ENCODE measurements at places on chromosomes 6 and 20.

- DNase-seq, result no peak
These were observed 112.2 kb downstream of the DTNBP1 start for GRCh38 chr6:15550546-15551123.

GRCh38 chr6:30020626-30021025, 40.4 kb upstream of the POLR1H start:
- no peak for DNase-seq

DNA sequence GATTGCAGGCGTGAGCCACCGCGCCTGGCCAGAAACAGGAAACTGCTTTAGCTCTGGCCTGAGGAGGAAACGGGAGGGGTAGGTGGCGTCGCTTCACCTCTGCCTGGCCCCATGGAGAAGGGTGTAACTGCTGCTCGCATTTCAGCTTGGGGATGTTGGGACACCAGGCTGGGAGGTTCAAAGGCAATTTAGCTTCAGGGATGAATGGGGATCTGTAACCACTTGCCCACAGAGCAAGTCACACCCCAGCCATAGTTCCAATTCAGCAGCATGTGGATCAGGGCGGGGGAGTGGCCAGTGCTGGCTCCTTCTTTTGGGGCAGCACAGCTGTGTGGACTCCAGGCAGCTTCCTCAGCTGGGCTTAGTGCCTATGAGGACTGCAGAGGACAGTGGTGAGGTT, 34.8 kb upstream of the NUP153 start:
- DNase-seq, result no peak

- no peak for DNase-seq
These were observed 420.6 kb downstream of the COL12A1 start for GRCh38 chr6:74785236-74785635.

DNA sequence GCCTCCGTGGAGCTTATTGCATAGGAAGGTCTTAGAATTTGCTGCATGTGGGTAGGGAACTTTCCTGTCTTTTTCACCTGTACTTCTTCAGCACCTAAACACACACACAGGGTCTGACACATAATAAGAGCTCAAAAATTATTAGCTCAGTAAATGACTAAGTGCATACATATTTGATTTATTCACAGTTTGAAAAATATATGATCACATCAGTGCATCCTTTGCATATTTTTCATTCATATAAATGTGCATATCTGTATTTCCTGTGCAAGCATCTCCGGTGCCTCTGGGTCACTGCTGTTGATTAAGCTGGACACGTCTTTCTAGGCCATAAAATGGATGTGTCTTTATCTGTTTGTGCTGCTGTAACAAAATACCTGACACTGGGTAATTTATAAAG, 234.7 kb downstream of the UST start:
- no peak for DNase-seq

GRCh38 chr20:50580016-50580747, 70.0 kb downstream of the PTPN1 start:
- no peak for DNase-seq

All from BJ (cell line).